ENCODE measurements at places on chromosomes 11 and 22.

- DNase-seq: no peak
Measured at GRCh38 chr11:71330996-71331395, 78.6 kb upstream of the SHANK2 start.

DNA sequence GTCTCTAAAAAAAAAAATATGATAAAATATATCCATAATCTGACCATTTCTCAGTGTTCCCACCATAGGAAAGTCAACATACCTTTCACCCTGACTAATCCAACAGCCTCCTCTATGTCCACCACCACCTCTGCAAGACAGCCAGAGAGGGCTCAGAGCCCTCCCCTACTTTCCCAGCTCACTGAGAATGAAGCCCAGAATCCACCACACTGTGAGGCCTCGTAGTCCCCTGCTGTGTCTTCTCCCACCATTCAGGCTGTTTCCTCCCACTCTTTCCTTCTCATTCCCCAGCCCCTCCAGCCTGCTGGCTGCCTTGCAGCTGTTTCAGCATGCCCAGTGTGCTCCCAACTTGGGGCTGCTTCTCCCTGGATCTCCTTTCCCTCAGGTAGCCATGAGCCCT lies 27.0 kb downstream of the SGSM3 start:
- no peak for DNase-seq

DNA sequence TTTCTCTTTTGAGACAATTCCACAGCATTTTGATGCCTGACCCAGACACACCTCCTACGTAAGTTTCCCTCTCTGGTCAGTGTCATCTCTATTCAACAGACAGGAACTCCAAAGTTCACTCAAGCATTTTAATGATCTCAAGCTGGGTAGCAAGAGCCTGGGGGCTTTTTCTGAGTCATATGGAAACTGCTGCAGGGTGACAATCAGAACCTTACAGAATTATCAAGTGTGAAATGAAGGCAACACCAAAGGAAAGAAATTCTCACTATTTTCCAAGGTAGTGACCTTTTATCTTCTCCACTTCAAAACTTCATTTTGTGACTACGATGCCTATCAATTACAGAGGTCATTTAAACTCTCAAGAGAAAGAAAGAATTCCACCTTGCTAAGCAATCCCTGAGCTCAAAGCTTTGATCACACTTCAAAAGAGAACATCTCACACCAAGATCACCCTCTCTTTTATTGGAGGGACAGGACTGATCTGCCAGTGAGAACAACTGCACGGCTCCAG lies 229.0 kb upstream of the ZC3H12C start:
- no peak for DNase-seq

- DNase-seq: no peak
Measured at GRCh38 chr11:34134765-34135164, 29.3 kb downstream of the NAT10 start.

DNA sequence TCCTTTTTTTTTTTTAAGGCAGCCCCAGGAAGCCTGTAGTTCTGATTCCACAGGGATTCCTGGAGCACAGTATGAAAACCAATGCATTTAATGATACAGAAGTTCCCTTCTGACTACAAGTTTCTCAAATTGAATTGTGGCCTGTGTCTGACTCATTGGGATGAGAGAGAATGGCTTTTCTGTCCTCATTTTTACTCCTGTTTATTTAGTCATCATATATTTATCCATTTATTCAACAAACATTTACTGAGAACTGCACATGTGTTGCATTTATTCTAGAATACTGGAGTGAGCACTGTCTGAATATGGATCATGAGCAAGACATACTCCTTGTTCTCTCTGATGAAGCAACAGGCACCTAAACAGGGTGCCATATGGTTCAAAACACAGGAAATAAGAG lies 231.2 kb downstream of the NTM start:
- no peak for DNase-seq

- DNase-seq: no peak
Measured at GRCh38 chr11:34924714-34925113, 8.3 kb downstream of the PDHX start.

DNA sequence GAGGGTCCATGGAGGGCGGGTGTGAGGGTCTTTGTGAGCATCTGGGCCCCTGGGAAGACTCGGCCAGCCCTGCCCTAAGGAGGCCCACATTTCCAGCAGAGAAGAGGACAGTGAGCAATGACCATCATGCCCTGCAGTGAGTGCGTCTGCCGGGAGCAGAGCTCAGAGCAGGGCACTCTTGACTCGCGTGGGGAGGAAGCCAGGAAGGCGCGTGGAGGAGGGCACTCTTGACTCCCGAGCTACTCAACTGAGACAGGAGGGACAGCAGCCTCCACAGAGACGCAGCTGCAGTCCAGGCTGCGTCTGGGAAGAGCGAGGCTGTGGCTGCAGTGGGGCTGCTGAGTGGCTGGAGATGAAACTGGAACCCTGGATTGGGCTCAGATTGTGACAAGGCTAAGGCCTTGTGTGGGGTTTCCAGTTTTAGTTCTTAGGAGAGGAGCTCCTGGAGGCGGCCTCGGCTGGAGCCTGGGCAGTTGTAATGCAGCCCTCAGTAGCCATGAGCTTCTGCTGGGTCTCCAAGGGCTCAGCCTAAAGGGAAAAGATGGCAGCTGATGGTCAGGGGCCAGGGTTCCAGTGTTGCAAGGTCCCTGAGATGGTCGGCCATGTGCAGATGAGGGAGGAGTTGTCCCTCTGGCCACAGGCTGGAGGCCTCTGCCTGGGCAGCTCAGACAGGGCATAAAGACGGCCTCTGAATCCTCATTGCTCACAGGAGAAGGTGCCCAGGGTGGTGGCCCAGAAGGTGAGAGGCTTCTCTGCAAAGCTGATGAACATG lies 264.7 kb upstream of the B3GAT1 start:
- DNase-seq: no peak

DNA sequence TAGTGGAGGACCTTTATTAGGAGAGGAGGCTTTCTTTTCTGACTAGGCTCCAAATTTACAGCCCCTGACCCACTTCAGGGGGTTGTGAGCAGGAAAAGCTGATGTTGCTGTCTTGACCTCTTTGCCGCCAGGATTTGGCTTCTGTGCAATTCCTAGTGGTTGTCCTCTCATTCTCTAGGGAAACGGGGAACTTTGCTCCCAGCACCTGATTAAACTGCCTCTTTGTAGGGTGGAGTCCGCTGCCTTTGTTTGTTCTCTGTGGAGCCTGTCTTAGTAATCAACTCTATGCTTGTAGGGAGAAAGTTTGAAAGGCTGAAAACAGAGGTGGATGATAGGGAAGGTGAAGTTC lies 16.3 kb downstream of the CTNND1 start:
- DNase-seq: peak; percentile 22

GRCh38 chr22:31363885-31364465 lies 17.8 kb upstream of the PATZ1 start:
- DNase-seq: no peak

DNA sequence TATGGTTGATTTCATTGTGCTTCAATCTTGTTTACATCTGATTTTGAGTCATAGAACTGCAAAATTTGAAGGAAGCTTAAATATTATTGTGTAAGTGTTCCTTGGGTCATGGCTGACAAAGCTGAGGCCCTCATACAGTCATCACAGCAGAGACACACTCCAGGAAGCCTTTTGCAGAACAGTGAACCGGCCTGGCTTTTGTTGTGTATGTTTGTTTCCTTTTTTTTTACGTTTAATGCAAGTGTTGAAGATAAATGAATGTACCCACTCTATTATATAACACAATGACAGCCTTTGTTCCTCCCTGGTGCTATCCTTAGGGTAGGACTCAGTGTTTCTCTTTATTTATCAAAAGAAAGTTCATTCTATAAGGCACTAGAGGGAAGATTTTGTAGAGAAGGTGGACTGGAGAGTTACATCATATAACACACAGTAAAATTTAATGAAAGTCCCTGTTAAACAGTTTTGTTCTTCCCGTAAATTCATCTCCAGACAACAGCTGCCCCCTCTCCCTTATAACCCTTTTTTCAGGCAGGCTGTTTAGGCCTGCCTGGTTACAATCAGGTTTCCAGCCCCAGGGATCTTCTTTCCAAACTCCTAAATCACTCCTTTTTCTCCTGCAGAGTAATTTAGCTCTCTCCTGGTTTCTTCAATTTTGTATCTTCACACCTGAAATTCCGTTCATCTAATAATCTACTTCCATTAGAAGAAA lies 34.3 kb upstream of the CSTF3 start:
- no peak for DNase-seq

- no peak for DNase-seq
Measured at GRCh38 chr22:24175160-24175808, 6.0 kb upstream of the SUSD2 start.
